Stimulated activated CD8-positive, alpha-beta memory T cell treated with anti-CD3 and anti-CD28 coated beads, Interleukin-2, amount 100 ng/mL, for 1 hour (primary cell): ENCODE measurements at places on chromosomes 3 and 15.

DNA sequence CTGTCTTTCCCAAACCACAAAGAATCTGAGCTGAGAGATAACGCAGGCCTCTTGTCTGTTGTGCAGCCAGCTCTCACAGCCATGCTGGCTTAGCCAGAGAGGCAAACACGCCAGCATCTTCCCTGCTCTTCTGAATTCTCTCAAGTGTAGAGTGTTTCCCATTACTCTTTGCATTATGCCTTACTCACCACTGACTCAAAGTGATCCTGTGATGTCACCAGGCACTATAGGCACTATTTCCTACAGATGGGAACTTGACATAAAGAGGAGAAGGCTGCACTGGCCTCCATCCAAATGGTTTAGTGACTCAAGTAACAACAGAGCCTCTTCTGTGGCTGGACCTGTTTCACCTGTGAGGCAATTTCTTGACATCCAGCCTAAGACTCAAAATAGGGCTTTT lies 44.4 kb downstream of the PDZRN3 start:
- DNase-seq = no peak

GRCh38 chr3:46607603-46608028 lies 4.7 kb upstream of the FAM240A start:
- DNase-seq = no peak

GRCh38 chr3:61681636-61682035 lies 120.3 kb downstream of the PTPRG start:
- no peak for DNase-seq

DNA sequence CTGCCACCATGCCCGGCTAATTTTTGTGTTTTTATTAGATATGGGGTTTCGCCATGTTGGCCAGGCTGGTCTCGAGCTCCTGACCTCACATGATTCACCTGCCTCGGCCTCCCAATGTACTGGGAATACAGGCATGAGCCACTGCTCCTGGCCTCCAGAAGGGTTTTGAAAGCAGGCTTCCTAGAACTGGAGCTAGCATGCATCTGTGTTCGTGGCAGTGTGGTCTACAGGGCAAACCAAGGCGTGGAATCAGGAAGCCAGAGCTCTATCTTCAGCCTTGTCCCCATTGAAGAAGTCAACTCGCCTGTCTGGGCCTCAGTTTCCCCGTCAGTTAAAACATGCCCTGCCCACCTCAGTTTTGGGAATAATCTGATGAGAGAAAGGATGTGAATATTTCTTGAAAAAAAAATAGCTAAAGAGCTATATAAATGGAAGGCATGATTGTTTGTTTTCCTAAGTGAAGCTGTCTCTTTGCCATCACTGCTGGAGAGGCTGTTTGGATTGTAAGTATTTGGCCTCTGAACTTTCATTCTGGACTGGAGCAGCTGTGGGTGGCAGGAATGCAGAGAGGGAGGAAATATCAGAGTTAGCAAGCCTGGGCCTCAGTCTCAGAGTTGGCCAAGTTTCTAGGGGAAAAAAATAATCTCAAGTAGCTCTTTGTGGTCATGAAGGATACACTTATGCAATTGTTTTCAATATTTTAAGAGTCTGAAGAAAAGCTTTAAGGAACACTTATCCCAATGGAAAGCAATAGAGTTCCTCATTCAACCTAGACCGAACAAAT lies 36.5 kb upstream of the UACA start:
- DNase-seq = no peak

GRCh38 chr3:76754247-76754646 lies 285.7 kb upstream of the ROBO2 start:
- no peak for DNase-seq

GRCh38 chr3:171970301-171970788 lies 69.0 kb upstream of the FNDC3B start:
- no peak for DNase-seq

- no peak for DNase-seq
These were observed 234.7 kb downstream of the THSD4 start for GRCh38 chr15:71349736-71350526.

- no peak for DNase-seq
These were observed 64.0 kb upstream of the PLSCR4 start for GRCh38 chr3:146314871-146315270.

DNA sequence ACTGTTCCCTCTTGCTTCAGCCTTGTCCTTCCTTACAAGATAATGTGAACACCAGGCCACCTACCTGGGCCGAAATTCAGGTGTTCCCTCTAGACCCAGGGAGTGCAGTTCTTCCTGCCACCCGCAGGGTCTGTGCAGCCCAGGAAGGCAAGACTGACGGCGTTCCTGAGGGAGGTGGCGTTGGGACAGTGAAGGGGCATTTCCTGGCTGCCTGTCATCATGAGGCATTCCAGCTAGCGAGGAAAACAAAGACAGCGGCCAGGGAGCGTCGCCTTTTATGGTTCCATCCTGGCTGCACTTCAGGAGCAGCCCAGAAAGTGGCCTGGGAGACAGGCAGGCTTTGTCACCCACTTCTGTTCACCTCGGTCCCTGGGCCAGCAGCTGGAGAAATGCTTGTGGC lies 84.8 kb upstream of the WNT5A start:
- no peak for DNase-seq

DNA sequence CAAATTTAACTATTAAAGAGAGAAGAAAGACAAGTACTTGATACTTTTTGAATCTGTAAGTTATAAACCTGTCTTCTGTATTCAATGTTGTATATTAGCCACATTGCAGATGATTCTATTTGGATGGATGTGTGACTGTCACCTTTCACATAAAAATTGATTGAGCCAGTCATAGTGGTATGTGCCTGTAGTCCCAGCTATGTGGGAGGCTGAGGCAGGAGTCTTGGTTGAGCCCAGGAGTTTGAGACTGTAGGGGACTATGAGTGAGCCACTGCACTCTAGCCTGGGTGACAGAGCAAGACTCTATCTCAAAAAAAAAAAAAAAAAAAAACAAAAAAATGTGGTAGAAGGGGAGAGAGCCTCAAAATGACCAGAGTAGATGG lies 12.3 kb downstream of the CACNA1D start:
- no peak for DNase-seq

GRCh38 chr15:99176757-99177156 lies 71.9 kb downstream of the SYNM start:
- no peak for DNase-seq

DNA sequence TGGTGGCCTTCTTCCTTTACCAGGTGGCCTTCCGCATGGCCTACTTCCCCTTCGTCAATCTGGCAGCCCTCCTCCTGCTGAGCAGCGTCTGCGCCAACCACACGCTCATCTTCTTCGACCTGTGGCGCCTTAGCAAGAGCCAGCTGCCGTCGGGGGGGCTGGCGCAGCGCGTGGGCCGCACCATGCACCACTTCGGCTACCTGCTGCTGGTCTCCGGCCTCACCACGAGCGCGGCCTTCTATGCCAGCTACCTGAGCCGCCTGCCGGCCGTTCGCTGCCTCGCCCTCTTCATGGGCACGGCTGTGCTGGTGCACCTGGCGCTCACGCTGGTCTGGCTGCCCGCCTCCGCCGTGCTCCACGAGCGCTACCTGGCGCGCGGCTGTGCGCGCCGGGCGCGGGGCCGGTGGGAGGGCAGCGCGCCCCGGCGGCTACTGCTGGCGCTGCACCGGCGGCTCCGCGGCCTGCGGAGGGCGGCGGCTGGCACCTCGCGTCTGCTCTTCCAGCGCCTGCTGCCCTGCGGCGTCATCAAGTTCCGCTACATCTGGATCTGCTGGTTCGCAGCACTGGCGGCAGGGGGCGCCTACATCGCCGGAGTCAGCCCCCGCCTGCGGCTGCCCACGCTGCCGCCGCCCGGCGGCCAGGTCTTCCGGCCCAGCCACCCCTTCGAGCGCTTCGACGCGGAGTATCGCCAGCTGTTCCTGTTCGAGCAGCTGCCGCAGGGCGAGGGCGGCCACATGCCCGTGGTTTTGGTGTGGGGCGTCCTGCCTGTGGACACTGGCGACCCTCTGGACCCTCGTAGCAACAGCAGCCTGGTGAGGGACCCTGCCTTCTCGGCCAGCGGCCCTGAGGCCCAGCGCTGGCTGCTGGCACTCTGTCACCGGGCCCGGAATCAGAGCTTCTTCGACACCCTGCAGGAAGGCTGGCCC lies 9.9 kb downstream of the DISP2 start:
- peak; percentile 70 for DNase-seq

DNA sequence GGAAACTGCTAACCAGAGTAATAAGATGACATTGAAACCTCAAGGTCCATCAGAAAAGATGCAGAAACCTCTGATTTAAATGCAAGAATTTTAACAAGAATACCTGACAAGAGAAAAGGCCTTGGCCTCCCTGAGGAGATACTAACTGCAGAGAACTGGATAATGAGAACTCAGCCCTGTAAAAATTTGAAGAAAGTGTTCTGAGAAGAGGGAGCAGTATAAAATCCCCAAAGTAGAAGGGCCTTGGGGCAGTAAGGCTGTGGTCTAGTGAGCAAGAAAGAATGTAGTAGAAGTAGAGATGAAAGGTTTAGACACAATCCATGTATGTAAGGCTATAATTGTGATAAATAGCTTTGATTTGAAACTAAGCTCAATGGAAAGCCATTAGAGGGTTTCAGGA lies 394.1 kb downstream of the ZBBX start:
- DNase-seq = no peak

DNA sequence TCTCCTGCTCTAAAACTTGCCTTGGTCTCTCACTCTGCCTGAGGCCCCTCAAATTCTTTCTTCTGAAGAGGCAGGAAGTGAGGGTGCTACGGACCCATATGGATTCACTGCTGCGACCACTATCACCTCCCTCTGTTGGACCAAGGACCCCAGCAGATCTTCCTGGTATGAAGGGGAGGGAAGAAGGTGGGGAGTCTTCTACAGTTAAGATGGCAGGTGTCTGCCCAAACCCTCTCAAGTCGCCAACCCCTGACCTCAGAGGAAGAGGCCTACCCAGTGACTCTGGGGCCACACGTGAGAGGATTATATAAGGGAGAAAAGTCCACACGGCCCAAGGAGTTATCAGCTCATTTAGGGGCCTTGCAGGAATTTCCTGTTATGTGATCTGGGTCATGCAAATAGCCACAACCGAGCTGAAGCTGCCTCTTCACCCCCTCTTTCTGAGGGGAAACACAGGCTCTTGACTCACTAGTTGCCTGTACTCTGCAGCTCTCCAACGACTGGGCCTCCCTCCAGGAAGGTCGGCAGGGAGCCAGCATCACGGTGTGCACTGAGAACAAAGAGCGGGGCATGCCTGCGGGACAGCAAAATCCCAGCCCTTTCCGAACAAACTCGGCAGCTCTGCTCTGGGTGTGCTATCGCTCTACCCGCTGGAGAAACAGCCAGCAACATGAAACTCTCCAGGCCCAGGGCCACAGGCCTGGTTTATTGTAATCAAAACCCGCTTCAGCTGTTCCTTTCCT lies 116.0 kb downstream of the XXYLT1 start:
- no peak for DNase-seq

GRCh38 chr3:116165641-116166040 lies 279.6 kb downstream of the LSAMP start:
- DNase-seq = no peak

GRCh38 chr3:64187065-64187959 lies 38.0 kb downstream of the PRICKLE2 start:
- DNase-seq = no peak

DNA sequence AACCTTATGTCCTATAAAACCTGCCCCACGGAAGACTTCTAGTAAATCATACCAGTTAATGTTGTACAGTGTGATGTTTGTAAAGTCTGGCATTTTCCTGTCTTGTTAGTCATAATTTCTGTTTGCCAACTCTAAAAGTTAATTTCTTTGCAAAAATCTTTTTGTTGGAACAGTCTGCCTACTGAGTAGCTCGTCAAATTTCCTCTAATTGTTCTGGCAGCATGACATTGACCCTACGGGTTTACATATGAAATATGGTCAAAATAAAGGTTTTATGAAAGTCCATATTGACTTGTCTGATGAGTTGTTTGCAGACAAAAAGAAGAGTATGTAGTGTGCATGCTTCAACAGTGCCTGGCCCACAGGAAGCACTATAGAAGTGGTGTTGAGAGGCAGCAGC lies 79.8 kb upstream of the SOX2 start:
- DNase-seq = no peak

GRCh38 chr3:155423526-155424322 lies 130.2 kb upstream of the STRIT1 start:
- DNase-seq = no peak

- no peak for DNase-seq
These were observed 57.8 kb downstream of the BLM start for GRCh38 chr15:90774731-90775514.

GRCh38 chr3:172219750-172220149 lies 180.4 kb downstream of the FNDC3B start:
- no peak for DNase-seq

DNA sequence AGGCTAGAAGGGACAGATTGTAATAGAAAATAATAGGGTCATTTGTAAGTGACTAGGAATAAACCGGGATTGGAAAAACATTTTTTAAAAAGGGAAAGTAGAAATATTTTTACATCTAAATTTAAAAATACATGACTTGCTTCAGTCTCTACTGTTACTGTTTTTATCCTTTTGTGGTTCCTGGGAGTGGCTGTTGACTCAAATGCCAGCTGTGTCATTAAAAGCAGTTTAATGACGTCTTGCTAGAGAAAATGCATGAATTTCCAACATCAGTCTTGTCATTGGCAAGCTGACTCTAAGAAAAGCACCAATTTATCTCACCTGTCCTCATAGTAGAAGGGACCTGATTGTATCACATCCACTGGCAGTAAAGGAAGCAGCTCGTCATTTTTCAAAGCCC lies 16.7 kb upstream of the LCMT2 start:
- no peak for DNase-seq

- no peak for DNase-seq
These were observed 38.7 kb upstream of the CCDC50 start for GRCh38 chr3:191290311-191291025.

DNA sequence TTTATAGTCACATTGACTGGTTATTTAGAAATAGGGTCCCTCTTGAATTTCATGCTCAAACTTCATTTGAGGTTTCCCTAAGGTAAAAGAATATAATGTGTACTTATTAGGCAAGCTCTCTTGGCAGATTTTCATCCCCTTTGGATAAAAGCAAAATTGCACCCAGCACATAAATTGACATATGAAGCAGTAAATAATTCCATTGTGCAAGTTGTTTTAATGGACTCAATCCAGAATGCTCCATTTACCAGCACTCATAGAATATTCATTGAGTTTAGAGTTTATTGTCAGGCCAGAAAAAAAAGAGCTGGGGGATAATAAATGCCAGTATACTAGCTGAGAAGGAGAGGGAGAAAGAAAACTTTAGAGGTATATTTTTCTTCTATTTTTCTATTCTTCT lies 136.8 kb downstream of the TPRG1 start:
- no peak for DNase-seq

GRCh38 chr3:80769683-80770082 lies 991.8 kb downstream of the GBE1 start:
- no peak for DNase-seq

- no peak for DNase-seq
These were observed 85.9 kb downstream of the AGBL1 start for GRCh38 chr15:86165265-86166211.

- no peak for DNase-seq
These were observed 69.0 kb downstream of the SLC24A1 start for GRCh38 chr15:65690778-65691177.
